ENCODE measurements at places on chromosomes 1 and 21.

GRCh38 chr1:181592255-181592859, 109.0 kb downstream of the CACNA1E start:
- DNase-seq: no peak

- DNase-seq: peak; percentile 27
Measured at GRCh38 chr1:12166834-12167492, at the start of gene TNFRSF1B. TSS of gene TNFRSF1B (plus strand) at chr1:12166991. CDS start at chr1:12167092, 101 bp downstream.

DNA sequence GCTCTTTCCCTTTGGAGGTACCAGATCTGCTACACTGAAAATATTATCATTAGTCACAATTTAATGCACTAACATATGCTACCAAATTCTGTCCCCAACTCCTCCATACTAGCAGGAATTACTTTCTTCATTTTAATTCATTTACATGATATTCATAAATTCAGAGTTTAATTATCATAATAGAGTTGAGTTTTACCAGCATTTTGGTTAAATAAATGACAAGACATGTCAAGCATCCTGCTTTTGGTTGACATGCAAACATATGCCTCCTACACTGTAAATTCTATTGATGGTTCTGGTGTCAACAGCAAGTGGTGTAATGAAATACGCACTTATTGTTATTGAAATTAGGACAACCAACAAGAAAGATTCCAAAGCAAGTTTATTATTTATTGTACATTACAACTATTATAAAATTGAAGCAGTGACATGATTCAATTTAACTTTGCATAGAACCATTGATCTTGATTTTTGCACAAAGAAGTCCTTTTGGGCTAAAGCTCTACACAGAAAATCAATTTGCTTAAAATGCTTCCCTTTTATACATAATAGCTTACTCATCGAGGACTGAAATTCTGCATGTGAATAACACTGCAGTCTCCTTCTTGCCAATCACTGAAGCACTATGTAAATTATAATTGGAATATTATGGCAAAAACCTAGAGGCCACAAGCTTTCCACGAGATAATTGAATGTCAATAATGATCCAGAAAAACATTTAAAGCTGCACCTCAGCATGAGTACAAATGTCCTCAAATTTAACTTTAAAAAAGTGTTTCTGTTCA, 728.6 kb upstream of the ADGRL2 start:
- no peak for DNase-seq

GRCh38 chr1:51000651-51001050, 30.6 kb downstream of the CDKN2C start:
- DNase-seq: no peak

DNA sequence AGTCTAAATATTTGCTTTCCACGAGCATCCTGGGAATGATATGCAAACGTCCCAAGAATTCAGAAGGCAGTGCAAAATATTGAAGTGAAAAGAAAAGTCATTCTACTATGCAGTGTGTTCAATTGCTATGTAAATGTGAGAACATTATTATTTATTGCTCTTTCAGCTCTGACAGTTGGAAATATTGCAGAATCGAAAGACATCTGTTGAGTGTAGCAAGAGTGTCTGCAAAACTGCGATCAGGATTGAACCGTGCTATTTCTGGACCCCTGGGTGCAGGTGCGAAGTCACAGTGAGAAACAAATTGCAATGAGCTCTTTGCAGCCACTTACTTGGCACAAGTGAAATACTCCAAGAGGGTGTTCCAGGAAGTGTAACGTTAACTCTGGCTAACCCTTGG, 566.4 kb downstream of the AJAP1 start:
- DNase-seq: no peak

DNA sequence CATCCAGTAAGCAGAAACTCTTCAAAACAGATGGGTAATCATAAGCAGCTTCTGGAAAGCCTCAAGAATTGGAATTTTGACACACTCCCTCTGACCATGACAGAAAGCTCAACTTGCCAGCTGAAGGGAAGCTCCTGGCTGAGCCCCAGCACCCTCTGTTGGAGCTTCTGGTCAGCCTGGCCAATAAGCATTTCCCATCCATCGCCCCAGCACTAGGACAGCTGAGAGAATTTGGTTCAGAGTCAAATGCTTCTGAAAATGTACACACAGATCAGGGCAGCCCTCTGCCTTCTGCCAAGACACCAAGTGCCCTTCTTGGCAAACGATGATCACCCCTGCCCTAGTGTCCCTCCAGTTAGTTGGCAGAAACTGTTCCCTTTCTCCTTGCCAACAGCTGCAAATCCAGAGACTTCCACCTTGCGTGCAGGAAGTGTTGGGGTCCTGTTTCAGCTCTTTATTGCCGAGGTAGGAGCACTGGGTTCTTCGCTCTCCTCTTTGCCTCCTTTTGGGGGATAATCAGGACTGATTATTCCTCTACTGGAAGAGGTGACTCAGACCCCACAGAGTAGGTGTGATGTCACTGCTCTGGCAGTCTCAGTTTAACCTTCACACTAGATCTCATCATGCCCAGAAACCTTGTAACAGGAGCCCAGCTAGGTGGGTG, 11.9 kb downstream of the PIGV start:
- DNase-seq: peak; percentile 61

- no peak for DNase-seq
Measured at GRCh38 chr1:100861379-100861778, 33.3 kb downstream of the EXTL2 start.

DNA sequence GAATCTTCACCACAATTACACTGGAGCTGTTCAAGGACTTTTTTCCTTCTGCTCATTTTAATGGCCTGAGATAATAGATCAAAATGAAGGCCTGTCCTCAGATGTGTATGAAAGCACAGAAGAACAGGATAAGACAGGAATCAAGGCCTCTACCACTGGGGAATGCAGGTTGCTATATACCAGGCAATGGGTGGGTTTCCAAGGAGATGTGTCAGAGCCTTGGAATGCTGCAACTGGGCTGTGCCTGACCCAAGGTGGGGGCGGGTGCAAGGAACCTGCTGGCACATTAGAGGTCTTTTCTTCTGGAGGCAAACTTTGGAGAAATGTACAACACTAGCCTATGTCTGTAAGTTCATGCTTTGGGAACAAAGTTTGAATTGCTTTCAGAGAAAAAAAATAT, 21.7 kb upstream of the LAMC2 start:
- DNase-seq: no peak

GRCh38 chr1:2174348-2175054, 20.1 kb downstream of the FAAP20 start:
- no peak for DNase-seq

- no peak for DNase-seq
Measured at GRCh38 chr1:47522935-47523834, 85.3 kb downstream of the FOXD2 start.

GRCh38 chr1:160101037-160101716, 2.8 kb upstream of the IGSF8 start:
- DNase-seq: peak; percentile 85

GRCh38 chr1:85278853-85279314, 2.5 kb upstream of the BCL10 start:
- DNase-seq: no peak

- no peak for DNase-seq
Measured at GRCh38 chr1:116573431-116574095, 2.7 kb upstream of the CD58 start.

DNA sequence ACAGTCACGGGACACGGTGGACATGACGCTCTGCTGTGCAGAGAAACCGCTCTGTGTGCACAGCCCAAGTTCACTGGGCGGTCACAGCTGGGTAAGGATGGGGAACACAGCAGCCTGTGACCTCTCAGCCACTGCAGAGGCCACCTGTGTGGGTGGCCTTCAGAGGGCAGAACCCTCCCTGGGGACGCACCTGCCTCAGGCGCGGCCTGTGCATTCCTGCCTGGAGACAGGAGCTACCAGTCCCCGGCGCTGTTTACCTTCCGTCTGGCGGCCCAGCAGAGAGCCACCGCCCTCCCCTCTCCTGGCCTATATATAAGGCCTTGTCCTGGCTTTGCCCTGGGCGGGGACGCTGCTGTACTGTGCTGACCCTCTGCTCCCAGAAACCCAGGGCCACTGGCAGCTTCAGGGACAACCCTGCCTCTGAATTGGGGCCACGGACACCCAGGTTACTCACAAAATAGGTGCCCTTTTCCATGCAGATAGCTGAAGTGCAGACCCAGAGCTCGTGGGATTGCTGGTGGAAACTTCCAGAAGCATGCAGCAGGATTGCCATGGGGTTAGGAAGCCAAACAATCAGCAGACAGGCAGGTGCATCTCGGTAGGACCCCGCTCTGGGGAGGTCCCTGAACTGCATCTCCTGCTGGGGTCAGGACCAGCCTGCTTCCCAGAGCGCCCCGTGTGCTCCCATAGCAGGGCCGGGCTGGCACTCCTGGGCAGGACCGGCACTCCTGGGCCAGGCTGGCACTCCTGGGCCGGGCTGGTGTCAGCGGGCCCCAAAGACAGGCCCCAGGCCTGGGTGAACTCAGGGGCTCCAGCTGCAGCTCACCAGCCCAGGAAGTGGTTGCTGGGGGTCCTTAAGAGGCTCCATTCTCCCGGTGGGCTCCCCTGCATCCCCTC, 83.6 kb downstream of the SIK1 start:
- DNase-seq: no peak

DNA sequence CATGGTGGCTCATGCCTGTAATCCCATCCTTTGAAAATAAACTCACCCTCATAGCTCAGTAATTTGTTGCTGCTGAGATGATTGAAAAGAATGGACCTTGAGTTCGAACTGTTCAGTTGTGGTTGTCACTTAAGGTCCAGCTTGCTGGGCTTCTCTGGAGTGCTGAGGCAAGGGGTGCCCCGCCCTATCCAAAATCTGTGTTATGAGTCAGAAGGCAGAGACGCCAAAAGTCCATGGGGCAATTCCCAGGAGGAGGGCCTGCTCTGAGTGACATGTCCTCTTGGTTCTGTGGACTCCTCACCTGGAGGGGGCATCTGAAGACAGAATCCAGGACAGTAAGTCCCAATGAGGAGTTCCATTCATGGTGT, 64.8 kb downstream of the MYOM3 start:
- DNase-seq: no peak

GRCh38 chr21:43986544-43987451, 25.3 kb upstream of the TRAPPC10 start:
- no peak for DNase-seq

DNA sequence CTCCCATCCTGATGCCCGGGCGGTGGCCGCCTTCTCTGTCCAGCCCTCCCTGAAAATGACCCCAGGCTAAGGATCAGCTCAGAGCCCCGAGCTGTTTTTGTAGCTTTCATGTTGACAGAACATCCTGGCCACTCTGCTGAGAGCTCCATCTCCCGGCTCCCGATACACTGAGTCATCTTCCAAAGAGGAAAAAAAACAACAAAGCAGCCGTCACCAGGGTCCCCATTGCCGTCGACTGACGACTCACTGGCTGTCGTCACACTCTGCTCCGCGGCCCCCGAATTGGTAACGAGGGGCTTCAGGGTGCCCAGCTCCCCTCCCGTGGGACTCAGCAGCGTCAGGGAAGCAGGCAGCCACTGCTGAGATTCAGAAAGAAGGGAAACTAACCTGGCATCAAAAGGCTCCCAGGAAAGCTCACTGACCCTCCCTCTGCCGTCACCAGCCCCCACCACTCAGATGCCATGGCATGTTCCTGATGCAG, 67.2 kb downstream of the CD46 start:
- no peak for DNase-seq

GRCh38 chr1:21874328-21874727, 62.3 kb downstream of the LDLRAD2 start:
- DNase-seq: no peak

- DNase-seq: no peak
Measured at GRCh38 chr1:225477296-225477911, 49.6 kb upstream of the LBR start.

- no peak for DNase-seq
Measured at GRCh38 chr1:67761091-67761490, 72.2 kb downstream of the GNG12 start.

- DNase-seq: no peak
Measured at GRCh38 chr1:93080179-93080823, 1.2 kb downstream of the MTF2 start.

DNA sequence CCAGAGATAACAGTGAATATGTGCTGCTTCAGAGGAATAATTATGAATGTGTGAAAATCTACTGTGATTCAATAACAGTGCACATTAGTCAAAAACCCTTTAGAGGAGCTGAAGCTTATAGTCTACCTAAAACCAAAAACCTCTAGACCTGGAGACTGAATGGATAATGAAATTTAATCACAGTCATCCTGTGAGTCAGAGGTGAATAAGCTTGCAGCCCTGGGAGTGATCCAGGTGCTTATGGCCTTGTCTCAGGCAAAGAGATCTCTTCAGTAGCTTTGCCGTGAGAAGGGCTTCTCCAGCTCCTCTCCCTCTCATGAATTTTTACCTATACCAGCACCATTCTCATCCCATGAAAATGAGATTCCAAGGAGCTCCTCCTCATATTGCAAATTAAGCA, 81.3 kb upstream of the RGS4 start:
- DNase-seq: no peak

GRCh38 chr1:243396876-243397275, 141.0 kb downstream of the SDCCAG8 start:
- DNase-seq: no peak

DNA sequence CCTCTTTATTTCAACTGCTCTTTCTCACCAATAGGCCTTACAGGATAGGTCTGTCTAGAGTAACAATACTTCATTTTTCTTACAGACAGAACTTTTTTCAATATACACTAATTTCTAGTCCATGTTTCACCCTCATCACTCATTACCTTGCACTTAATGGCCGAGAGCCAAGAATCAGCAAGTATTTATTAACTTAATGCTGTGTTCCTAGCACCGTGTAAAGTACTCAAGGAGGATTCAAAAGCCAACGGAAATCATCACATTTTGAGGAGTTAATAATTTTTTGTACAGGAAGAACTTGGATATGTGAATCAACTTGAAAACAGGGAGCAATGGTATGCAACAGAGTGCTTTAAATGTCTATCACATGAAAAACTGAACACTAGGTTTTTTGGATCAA, 102.0 kb downstream of the PTPN14 start:
- DNase-seq: no peak

DNA sequence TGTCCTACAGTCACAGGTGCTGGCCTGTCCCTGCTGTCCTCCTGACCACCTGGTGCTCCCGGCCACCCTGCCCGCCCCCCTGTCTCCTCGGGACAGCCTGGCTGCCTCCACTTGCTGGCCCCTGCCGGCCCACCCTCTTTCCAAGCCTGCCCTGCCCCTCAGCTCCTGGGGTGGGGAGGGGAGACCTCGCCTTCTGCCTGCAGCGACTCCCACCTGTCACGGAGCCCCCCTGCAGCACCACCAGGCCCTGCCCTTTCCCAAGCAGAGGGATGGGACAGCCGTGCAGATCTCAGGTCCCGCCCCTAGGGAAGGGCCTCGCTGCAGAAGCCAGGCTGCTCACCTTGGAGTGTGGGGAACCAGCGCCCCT, 7.5 kb downstream of the LRRC3 start:
- no peak for DNase-seq

DNA sequence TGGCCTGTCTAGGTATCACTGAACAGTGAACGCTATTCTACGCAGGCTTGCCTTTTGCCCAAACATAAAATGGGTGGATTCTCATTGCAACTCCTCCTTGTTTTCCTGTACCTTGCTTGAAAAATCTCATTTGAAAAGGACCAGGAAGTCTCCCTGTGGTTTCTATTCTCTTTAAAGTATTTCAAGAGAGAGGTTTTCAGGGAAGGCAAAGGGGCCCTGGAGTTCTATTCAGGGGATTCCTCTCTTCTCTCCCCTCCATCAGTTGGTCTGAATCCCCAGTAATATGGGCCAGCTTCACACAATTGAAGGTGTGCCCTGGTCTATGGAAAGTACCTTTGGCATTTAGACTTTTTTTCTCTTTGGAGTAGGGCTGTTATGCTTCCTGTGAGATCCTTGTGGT, 311.3 kb downstream of the RGS7 start:
- DNase-seq: no peak

- no peak for DNase-seq
Measured at GRCh38 chr1:175933801-175934200, 190.4 kb upstream of the TNR start.

- DNase-seq: no peak
Measured at GRCh38 chr21:43640400-43640799, 18.9 kb downstream of the HSF2BP start.
